ENCODE measurements at places on chromosomes 1 and 21. TPM values are rescaled to one million over a fixed set of nuclear protein-coding genes. Genes with fewer than 3 reads are reported as not detected.

NBPF4 gene
- total RNA-seq = not detected

DNA sequence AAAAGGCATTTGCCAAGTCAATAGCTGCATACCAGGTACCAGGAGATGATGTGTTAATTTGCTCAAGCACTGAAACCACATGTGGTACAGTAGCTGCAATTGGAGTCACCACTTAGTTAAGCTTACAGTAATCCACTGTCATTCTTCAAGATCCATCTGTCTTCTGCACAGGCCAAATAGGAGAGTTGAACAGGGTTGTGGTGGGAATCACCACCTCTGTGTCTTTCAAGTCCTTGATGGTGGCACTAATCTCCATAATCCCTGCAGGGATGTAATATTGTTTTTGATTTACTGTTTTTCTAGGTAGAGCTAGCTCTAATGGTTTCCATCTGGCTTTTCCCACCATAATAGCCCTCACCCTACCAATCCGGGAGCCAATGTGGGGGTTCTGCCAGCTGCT is 91.9 kb downstream of the FCRL5 start:
- no peak overlapping the region for H3K4me3 ChIP-seq
- H3K4me1 ChIP-seq = no peaks in the 10 kb centered on the region
- no peak overlapping the region for H3K27ac ChIP-seq
- peaks cover 18% of the 10 kb centered on the region for H3K27me3 ChIP-seq

DNA sequence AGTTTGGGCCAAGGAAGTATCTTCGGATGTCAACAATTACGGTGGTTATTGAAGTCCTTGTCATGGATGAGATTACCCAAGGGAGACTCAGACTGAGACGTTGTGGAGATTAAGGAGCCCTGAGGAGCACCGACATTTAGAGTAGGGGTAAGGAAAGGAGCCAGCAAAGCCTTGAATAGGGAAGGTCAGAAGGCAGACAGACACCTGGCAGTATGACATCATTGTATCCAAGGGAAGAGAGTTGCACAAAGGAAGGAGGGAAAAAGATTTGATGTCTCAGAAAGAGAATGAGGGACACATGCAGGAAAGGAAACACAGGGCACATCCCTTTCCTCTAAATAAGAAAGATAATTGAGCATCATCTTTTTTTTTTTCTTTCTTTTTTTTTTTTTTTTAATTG is 11.7 kb downstream of the LAMC2 start:
- no peak overlapping the region for H3K4me3 ChIP-seq
- H3K27me3 ChIP-seq = peaks cover 23% of the 10 kb centered on the region
- H3K27ac ChIP-seq = no peak overlapping the region
- no peak for DNase-seq
- H3K36me3 ChIP-seq = peaks cover 12% of the 10 kb centered on the region

GRCh38 chr21:33810766-33811165 is 104.8 kb downstream of the ATP5PO start:
- H3K36me3 ChIP-seq = no peaks in the 10 kb centered on the region
- no peak for DNase-seq
- H3K4me3 ChIP-seq = no peak overlapping the region

CLCA1 gene
- total RNA-seq = not detected

DNA sequence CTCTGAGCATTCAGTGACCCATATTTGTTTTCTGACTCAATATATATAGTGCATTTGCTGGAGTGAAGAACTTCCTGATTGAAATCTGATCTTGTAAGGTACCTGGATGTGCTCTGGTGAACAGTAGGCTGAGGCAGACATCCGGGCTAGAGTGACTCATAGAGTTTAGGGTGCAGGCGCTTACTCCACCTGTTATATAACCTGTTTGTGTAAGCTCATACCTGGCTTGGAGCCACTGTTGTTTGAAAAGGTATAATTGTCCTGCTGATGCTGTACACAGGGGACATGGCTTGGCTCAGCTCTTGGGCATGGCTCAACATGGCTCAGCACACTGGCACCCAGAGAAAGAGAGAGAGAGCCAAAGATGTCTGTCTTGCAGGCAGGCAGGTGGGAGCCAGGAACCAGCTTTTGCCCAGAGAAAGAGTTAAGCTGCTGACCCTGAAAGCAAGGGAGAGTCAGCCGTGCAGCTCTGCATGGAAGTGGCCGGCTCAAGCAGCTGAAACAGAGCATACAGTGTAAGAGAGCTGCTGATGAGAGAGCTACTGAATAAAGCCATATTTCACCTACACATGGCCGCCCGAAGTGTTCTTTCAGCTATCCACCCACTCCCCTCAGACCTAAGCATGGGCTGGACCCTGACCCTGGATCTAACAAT is 43.2 kb downstream of the GJA5 start:
- H3K27ac ChIP-seq = peak overlapping the region; percentile 88
- H3K36me3 ChIP-seq = peaks cover 6% of the 10 kb centered on the region
- peaks cover 17% of the 10 kb centered on the region for H3K4me1 ChIP-seq
- H3K27me3 ChIP-seq = peaks cover 40% of the 10 kb centered on the region
- peak overlapping the region; percentile 73 for H3K4me3 ChIP-seq

DNA sequence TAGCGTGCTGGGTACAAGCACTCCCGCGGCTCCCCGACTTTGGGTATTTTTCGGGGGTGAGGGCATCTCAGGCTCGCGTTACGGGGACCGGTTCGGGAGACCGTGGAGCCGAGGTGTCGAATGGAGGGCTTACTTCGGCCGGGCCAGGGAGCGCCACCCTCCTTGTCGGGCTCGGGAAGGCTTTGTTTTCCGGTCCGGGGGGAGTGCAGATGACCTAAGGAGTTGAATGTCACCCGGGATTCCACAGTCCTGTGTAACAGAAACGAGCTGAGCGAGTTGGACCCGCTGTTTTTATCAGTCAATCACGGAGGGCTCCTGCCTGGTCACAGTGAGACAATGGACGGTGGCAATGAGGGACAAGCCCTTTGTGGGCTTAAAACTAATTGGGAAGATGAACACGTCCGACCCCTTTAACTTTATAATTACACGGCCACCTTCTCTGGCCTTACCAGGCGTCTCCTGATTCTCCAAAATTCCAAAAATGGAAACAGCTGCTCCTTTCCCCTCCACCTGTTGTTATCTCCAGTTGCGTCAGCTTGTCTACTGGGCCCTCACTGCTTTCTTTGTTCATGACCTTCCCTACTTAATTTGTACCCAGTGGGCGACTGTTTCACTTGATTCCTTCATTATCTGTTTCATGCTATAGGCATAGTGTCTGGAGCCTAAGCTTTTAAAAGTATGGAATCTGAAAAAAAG is 929 bp upstream of the TRIM45 start:
- peaks cover 7% of the 10 kb centered on the region for H3K36me3 ChIP-seq
- peak overlapping the region; percentile 93 for H3K4me3 ChIP-seq
- peak overlapping the region; percentile 84 for H3K27ac ChIP-seq
- DNase-seq = no peak

GRCh38 chr1:227576189-227576588 is 12.8 kb downstream of the ZNF678 start:
- H3K27me3 ChIP-seq = no peaks in the 10 kb centered on the region
- H3K36me3 ChIP-seq = no peaks in the 10 kb centered on the region
- no peak for DNase-seq

DNA sequence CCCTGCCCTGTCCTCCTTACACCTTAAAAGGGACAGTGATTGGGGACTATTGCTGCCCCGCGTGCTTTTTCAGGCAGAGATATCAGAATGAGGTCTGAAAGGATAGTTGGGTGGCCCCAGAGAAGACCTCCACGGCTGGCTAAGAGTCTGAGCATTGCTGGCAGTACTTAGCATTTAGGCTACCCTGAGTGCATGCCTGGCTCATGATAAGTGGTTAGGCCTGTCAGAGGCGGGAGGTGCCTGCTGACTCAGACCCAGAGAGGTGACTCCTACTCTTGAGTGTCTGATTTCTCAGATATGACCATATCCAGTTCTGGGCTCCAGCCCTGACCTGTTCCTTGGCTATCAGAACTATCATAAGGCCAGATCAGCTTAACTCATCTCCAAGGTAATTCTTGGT is 213.7 kb downstream of the PBX1 start:
- no peaks in the 10 kb centered on the region for H3K36me3 ChIP-seq
- H3K4me1 ChIP-seq = no peaks in the 10 kb centered on the region
- H3K27ac ChIP-seq = no peak overlapping the region
- no peak overlapping the region for H3K4me3 ChIP-seq

DNA sequence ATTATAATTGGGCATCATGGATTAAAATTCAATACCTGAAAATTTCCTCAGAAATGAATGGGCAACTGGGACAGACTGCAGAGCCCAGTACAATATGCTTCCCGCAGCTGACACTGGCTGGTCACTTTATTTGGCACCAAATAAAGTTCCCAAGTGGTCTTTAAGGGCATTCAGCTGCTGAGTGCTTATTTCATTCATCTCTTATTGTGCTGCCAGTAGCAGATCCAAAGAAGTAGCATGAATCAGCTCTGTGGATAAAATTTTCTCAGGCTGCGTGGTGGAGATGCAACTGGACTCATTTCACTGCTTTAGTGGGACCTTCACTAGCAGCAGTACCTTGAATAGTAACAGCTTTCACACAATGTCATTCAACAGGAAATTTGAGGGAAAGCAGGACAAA is 226.3 kb upstream of the ADGRL2 start:
- DNase-seq = no peak
- H3K4me1 ChIP-seq = no peaks in the 10 kb centered on the region
- H3K27me3 ChIP-seq = no peaks in the 10 kb centered on the region
- no peaks in the 10 kb centered on the region for H3K36me3 ChIP-seq
- no peak overlapping the region for H3K27ac ChIP-seq

CNIH3 gene
- 1.4 TPM for total RNA-seq

GRCh38 chr1:181126871-181127587 is 38.5 kb downstream of the IER5 start:
- no peak for DNase-seq
- no peak overlapping the region for H3K27ac ChIP-seq
- H3K4me1 ChIP-seq = peaks cover 14% of the 10 kb centered on the region
- H3K27me3 ChIP-seq = peaks cover 7% of the 10 kb centered on the region
- H3K36me3 ChIP-seq = peaks cover 2% of the 10 kb centered on the region

- no peak overlapping the region for H3K27ac ChIP-seq
- peaks cover 2% of the 10 kb centered on the region for H3K36me3 ChIP-seq
- H3K27me3 ChIP-seq = no peaks in the 10 kb centered on the region
- no peaks in the 10 kb centered on the region for H3K4me1 ChIP-seq
- no peak overlapping the region for H3K4me3 ChIP-seq
Measured at GRCh38 chr21:28754127-28754611, 238.5 kb downstream of the LTN1 start.
